ENCODE measurements at places on chromosomes 7 and 10. TPM values are rescaled to one million over a fixed set of nuclear protein-coding genes. Genes with fewer than 3 reads are reported as not detected.

The MDFIC gene
- total RNA-seq: 19.9 TPM

DNA sequence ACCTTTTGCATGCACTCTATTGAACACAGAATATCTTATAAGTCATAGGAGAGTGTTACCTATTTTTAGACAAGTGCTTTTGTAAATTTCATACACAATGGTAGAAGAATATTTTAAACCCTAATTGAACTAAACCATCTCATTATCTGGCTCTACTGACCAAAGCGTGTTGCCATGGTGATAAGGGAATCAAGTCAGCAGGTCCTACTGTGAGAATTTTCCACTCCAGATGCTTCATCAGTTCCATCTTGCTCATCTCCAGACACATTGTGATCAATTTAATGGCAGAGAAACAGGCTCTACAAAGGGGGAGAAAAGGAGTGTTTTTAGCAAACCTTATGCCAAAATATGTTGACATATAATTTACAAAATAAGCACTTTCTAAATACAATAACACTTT, 621.9 kb upstream of the GHITM start:
- DNase-seq: no peak

GRCh38 chr7:91287371-91288084, 23.3 kb downstream of the FZD1 start:
- no peak for DNase-seq

GRCh38 chr10:1661859-1662437, 75.4 kb downstream of the ADARB2 start:
- no peak for DNase-seq

The FGF8 gene
- not detected for total RNA-seq

- no peak for DNase-seq
Measured at GRCh38 chr10:591646-592045, 97.8 kb downstream of the DIP2C start.

- no peak for DNase-seq
Measured at GRCh38 chr7:44045226-44046014, 918 bp downstream of the DBNL start.

GRCh38 chr7:77697535-77697831, 1.2 kb downstream of the RSBN1L start:
- DNase-seq: peak; percentile 52

The SLC18A3 gene
- not detected for total RNA-seq

- DNase-seq: no peak
Measured at GRCh38 chr10:132476146-132477065, 61.2 kb upstream of the INPP5A start.

The PAPOLB gene
- total RNA-seq: 0.05 TPM

The C10orf62 gene
- 0.35 TPM for total RNA-seq

DNA sequence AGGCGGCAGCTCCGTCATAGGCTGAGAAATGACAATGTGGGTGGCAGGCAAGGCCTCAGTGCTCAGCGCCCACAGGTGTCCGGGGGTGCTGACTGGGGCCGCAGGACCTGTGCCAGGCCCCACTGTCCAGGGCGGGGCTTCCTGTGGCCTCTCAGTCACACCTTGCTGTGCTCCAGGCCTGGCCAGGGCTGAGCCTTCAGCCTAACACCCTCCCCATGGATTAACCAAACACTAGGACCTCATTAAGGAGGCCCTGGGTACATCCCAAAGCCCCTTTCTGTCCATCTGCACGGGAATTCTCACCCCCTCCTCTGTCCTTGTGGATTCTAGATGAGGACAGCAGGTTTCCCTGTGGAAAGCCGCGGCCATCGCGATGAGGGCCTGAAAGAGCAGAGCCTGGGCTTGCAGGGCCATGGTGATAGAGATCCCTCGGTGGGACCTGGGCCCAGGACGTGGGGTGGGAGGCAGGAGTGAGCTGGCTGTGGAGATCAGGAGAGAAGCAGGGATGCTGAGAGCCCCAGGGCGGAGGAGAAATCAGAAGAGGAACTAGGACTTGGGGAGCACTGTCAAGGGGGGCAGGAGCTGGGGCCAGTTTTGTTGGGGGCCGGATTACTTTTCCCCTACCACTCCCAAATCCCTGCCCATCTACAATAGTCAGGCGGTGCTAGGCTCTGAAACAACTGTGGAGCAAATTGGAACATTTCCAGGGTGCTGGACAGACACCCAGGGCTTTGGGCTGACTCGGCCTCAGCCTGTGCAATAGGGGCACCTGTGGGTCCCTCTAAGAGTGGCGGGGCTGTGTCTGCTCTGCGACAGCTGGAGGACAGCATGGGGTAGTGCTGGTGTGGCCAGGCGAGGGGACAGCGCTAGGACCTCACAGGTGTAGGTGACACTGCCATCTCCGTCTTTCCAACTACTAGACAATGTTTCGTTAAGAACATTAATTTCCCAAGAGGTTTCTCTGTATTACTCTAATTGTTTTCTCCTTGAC, 23.3 kb upstream of the MNX1 start:
- DNase-seq: no peak

The GDF2 gene
- not detected for total RNA-seq

All from left ventricle myocardium superior (tissue), 1 donor.